ENCODE measurements at places on chromosomes 1 and 21. TPM values are rescaled to one million over a fixed set of nuclear protein-coding genes. Genes with fewer than 3 reads are reported as not detected.
A peak's percentile ranks its signal among the peaks of the same experiment; 100 is the strongest.

GRCh38 chr21:29989634-29990234, 49.9 kb upstream of the GRIK1 start:
- DNase-seq: no peak

GRCh38 chr1:207868251-207868773, 42.6 kb downstream of the CD34 start:
- DNase-seq: peak; percentile 67

ALPL gene
- total RNA-seq: 30.2 TPM

GPR153 gene
- total RNA-seq: 1.9 TPM

RCSD1 gene
- total RNA-seq: 8.7 TPM

DNA sequence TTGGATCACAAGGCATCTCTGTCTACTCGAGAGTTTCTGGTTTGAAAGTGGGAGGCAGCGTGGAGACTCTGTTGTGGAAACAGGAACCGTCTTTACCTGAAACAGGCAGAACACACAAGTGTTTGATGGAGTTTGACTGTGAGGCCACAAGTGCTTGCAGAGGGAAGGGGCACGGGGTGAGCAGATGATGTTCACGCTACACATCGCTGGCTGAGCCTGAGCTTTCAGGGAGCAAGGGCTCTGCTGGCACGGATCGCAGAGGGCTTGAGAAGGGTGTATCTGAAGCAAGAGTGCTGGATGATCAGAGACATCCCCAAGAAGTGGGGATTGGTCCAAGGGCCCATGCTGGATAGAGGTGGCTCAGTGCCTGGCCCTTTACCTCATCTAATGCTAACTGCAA, 59.3 kb downstream of the IGSF21 start:
- no peak for DNase-seq

DNA sequence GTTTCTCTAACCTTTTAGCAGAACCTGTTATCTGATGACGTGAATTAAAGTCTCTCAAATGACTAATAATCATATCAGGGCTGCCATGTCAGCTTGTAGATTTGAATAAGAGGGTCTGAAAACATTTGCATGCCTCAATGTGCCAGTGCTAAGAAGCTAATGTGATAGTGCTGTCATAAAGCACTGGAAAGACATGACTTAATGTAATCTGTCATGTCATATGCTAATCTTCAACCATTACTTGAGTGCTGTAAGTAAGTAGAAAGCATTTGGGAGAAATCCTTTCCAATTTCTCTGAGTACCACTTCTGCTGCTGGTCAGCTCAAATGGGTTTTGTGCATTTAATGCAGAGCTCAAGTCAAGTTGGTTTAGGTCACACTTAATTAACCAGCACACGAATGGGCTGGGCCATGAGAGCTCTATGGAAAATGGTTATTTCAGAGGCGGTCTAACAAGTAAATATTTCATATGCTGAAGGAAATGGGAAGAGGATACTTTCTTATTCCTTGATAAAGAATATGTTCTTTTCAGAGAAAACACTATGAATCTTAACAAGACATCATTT, 609.2 kb downstream of the LMO4 start:
- no peak for DNase-seq

PIGM gene
- 9.3 TPM for total RNA-seq

FAM177B gene
- total RNA-seq: 1.1 TPM
